Right lobe of liver (tissue), 6 donors: ENCODE measurements at places on chromosomes 16 and 17. TPM values are rescaled to one million over a fixed set of nuclear protein-coding genes. Genes with fewer than 3 reads are reported as not detected.
A peak's percentile ranks its signal among the peaks of the same experiment; 100 is the strongest.

- no peak for DNase-seq
Measured at GRCh38 chr17:75842963-75843576, 1.1 kb downstream of the UNC13D start.

DNA sequence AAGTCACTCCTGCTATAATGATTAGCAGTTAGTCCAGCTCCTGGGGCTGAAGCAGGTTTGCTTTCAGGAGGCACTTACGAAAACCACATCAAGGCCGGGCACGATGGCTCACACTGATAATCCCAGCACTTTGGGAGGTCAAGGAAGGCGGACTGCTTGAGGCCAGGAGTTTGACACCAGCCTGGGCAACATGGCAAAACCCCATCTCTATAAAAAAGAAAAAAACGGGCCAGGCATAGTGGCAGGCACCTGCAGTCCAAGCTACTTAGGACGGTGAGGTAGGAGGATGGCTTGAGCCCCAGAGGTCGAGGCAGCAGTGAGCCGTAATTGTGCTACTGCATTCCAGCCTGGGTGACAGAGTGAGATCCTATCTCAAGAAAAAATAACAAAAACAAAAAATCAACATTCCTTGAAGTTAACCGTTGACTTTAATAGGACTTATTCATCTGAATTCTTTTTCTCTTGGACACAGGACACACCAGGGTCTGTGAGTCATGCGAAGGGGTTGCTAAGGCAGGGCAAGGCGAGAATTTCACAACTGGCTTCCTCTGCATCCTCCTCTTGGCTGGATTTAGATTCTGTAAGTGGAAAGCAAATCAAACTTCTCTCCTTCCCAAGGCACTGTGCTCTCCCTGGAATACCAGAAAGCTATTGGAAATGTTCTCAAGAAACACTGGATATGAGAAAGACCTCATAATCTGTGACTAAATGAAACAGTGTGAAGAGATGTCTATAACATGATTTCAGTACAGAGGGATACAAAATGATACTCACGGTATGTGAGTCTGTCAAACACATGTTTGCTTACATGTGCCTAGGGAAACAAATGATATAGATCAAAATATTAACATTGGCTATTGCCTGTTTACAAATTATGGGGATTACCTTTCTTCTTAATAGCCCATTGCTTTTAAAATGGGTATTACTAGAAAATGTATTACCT, 99.5 kb downstream of the SYCE1L start:
- no peak for DNase-seq

- DNase-seq, result no peak
Measured at GRCh38 chr17:80191192-80191591, 21.4 kb downstream of the CARD14 start.

GRCh38 chr16:22369221-22369811, 5.1 kb downstream of the CDR2 start:
- no peak for DNase-seq

DNA sequence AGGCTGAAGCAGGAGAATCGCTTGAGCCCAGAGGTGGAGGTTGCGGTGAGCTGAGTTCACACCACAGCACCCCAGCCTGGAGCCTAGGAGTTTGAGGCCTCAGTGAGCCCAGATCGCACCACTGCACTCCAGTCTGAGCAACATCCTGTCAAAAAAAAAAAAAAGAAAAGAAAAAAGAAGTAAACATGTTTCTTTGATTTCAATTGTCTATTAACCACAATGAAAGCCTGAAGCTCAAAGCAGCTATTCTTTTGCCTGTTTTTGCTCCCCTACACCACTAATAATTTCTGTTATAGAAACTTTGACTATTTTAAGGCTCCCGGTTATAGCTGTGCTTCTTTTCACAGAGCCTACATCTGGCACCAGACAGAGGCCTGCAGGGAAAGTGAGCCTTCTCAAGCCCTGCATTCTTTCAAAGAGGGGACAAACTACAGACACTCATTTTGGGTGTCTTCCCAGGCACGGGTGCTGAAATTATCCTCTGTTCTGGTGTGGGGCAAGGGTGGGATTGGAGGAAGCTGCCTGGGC, 14.2 kb upstream of the SLC52A1 start:
- DNase-seq, result no peak

- DNase-seq, result peak; percentile 93
Measured at GRCh38 chr17:42964161-42964932, at the start of gene AARSD1. TSS of gene AARSD1 (minus strand) at chr17:42964454. CDS start at chr17:42964440, 14 bp downstream.

TNP2 gene
- total RNA-seq, result not detected

TBC1D3L gene
- 14.2 TPM for total RNA-seq

SPATA32 gene
- not detected for total RNA-seq
